ENCODE measurements at places on chromosomes 16 and 17.

DNA sequence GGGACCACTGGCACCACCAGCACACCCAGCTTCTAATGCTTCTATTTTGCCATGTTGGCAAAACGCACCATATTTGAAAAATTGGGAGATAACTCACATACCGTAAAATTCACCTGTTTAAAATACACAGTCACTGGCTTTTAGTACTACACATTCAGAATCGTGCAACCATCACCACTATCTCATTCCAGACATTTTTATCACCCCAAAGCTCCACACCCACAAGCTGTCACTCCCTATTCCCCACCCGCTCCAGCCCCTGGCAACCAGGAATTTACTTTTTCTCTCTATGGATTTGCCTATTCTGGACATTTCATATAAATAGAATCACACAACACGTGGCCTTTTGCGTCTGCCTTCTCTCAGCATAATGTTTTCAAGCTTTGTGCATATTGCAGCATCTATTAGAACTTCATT is 25.0 kb downstream of the PPL start:
- no peak for DNase-seq

- no peak for DNase-seq
Observed at GRCh38 chr17:80277751-80278671, 17.4 kb downstream of the RNF213 start.

DNA sequence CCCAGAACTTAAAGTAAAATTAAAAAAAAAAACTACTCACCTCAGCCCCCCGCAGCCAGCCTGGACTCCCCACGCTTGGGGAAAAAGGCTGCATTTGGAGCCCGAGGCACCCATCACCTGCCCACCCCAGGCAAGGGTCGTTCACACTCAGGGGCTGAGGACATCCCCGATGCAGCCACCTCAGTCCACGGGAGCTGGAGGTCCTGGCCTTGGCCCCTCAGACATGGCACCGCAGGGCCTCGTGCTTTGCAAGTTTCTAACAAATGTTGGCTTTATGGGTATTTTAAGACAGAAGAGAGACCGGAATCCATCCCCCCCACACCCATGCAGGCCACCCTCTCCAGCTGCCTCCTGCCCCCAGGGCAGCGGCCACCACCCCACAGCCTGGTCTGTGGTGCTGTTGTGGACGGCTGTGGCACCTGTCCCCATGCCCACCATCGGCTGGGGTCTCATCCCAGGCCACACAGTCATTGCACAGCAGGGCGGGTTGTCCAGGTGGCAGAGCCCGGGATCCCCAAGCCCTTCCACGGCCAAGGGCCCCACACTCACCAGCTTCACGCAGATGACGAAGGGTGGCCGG is 116.4 kb upstream of the ZNF750 start:
- DNase-seq, result no peak

DNA sequence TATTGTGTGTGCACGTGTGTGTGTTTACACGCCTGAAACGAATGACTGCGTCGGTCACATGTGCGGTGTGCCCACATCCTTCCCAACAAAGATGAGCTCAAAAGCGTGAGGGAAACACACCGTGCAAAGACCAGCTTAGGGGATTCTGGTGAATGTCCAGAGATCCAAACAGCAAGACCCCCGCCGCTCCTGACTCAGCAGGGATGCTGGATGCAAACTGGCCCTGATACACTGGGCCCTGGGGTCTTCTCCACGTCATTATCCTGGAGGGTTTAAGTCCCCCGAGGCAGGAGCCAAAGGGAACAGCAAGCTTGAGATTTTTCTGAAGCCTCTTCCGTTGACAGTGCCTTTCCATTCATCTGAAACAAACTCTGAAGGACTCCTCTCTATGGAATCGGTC is 59.2 kb downstream of the TBC1D16 start:
- no peak for DNase-seq

DNA sequence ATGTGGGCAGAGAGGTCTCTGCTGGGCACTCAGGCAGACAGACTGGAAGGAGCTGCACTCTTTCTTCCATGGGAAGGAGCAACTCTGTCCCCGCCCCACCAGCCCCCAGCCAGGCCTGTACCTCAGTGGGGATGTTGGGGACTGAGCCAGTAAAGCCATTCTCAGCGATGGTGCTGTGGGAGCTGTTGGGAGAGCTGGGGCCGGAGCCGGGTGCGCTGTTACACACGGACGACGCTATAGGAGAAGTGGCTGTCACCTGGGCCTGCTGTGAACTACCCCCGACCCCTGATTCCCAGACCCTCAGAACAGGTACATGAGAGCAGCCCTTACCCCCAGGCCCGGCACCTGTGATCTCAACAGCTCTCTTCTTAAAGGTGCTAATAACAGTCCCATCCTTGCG is 21.5 kb downstream of the G6PC3 start:
- no peak for DNase-seq

GRCh38 chr16:81699596-81699995 is 79.5 kb upstream of the PLCG2 start:
- DNase-seq, result no peak

- DNase-seq, result no peak
Observed at GRCh38 chr17:74601944-74602572, 10.0 kb upstream of the CD300LD start.

GRCh38 chr17:81170727-81171494 is 4.9 kb upstream of the AATK start:
- DNase-seq, result no peak

DNA sequence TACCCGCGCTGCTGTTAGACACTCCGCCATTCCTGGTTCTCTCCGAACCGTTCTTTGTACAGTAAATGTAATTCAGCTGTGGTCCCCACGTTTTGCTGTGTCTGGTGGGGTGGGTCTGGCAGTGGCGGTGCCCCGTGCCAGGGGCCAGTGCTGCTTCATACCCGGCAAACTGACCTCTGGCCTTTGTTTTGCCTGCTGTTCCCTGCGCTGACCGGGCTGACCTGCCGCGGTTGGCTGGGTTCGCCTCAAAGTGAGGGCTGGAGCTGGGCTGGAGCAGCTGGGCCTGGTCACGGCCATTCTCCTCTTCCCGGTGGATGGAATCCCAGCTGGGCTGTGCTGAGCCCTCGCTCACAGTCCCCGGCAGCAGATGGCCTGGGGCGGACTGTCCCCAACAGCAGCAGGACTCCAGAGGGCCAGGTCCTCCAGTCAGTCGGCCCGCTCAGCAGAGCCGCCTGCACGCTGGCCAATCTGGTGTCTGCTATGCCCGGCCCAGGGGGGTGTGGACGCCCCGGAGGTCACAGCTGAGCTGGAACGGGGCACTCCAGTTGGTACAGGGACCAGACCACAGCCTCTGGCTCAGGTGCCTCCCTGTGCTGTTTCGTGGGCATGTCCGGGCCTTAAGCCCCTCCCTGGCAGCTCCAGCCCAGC is 1.5 kb upstream of the WFIKKN1 start:
- DNase-seq, result no peak

- no peak for DNase-seq
Observed at GRCh38 chr16:21023509-21024202, 123.1 kb downstream of the LYRM1 start.

DNA sequence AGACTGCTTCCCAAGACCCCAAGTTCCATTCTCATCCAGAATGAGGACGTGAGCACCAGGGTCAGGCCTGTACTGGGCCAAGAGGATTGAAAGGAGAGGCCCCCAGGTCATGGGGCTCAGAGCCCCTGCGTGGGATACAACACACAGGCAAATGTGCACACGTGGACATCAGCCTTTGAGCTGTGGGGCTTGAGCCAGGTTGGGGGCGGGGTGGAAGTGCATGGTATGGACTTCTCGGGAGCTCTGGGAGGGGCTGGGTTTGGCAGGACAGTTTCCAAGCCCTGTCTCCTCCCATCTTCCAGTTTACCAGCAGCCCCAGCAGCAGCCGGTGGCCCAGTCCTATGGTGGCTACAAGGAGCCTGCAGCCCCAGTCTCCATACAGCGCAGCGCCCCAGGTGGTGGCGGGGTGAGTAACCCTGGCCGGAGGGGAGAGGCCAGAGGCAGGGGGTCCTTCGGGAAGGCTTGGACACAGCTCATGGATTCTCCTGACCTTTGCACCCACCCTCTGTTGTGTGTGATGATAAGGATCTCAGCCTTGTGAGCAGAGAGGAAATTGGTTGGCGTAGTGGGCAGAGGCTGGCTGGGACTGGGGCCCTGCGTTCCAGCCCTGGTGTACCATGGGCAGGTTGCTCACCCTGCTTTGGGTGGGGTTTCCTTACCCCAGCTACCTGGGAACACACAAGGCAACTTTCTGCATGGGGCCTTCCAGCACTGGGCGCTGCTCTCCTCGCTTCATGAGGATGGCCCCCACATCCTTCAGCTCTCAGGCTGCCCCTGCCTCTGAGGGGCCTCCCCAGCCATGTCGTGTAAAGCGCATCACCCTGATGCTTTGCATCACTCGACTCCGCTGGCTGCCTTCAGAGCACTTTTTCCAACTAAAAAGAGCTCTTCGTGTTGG is 10.4 kb upstream of the LASP1NB start:
- no peak for DNase-seq

DNA sequence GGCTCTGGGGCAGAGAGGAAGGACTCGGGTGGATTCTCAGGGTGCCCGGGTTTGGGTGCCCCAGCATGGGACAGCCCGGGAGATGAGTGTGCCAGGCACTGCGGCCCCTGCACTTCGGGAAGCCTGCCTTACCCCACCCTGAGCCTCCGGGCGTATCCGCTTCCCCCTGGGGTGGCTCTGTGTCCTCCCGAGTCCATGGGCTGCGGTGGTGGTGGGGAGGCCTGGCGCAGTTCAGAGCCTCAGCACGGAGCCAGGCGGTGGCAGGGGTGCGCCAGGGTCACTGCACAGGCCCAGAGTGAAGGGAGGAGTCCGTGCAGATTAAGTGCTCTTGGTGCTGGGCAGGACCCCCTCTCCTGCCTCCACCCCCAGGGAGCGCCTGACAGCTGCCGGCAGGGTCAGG is 20.7 kb downstream of the MYBBP1A start:
- no peak for DNase-seq

- DNase-seq, result no peak
Observed at GRCh38 chr16:11985250-11985649, 8.7 kb downstream of the SNX29 start.

Measured in activated T-cell treated with anti-CD3 and anti-CD28 coated beads for 4 hours (primary cell).